ENCODE measurements at places on chromosomes 12 and 14.

DNA sequence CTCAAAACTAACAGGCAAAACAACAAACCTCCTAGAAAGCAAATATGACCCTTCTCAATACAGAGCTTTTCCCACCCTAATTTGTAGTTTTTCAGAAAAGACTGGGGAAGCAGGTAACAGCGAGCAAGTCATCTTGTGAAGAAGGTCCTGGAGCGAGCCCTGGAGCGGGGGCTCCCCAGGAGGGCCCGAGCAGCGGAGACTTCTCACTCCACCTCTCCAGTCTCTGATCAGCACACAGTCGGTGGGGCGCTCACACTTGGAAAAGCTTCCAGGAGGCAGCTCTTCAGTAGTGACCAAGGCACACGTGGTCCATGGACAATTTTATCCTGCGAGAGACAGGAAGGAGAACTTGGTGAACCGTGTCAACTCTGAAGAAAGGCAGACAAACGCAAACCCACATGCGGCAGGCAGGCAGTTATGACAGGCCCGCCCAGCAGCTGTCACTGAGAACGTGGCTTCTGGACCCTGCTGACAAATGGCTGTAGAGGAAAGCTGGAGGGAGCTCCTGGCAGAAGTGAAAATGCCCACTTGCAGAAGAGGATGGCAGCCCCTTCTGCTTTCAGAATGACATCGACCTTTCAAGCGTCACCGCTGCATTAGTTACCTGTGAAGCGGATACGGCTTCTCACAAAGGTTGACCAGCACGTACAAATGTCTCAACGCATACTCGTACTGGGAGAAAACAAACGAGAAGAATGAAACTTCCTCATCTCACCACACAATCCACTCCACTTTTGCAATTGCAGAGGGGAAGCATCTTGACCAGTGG lies 44.2 kb downstream of the LGMN start:
- DNase-seq: peak; percentile 79

GRCh38 chr14:105131241-105131640 lies 37.3 kb downstream of the JAG2 start:
- no peak for DNase-seq

DNA sequence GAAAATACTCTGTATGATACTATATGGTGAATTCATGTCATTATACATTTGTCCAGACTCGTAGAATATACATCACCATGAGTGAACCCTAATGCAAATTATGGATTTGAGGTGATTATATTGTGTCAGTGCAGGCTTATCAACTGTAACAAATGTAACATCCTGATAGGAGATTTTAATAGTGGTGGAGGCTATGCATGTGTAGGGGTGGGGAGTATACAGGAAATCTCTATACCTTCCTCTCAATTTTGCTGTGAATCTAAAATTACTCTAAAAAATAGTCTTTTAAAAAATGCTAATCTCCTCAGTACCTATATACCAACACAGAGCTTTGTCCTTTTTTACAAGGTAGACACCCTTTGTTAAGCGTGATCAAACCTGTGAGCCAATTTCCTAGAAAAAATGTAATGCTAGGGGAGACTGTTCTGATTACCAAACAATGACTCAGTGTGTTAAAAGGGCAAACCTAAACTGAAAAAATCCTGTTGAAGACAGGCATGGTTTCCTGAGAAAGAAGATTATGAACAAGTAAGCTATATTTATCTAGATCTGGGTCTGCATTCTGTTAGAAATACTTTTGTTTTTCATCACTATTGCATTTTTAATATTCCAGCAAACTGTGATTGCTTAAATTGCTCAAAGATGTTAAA lies 170.9 kb downstream of the DUSP6 start:
- no peak for DNase-seq

GRCh38 chr12:2754208-2754607 lies 40.6 kb upstream of the FKBP4 start:
- no peak for DNase-seq

GRCh38 chr12:111398530-111398929 lies 7.2 kb upstream of the SH2B3 start:
- no peak for DNase-seq

DNA sequence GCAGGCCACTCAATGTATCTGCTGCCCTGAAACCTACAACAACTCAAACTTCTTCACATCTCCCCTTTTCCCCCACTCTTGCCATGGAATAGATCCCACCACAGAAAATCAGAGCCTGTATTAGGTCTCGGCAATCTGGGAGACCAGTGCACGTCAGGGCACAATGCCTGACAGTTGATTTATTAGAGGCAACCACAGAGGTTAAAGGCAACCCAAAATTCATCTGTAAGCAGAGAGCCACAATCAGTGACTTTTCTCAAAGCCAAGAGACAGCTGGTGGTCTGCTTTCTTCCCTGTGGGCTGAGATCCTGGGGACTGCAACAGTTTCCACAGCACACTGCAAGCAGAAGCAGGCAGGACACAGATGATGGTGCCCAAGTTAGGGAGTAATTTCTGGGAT lies 169.0 kb upstream of the NTF3 start:
- DNase-seq: no peak

DNA sequence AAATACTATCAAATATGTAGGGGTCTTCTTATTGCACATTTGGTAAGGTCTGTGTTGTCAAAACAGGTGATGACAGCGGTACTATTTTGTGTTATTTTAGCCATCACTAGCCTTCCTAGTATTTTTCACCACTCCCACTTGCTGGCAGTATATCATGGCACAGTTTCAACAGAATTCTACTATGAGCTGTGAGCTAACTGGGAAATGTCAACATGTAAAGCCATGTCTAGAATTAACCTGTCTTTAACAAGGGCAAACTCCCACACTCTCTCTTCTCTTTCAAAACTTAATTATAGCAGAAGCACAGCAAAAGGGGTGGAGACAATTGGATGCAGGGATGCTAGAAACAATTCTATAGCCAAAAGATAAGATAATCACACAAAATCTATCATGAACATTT lies 253.4 kb downstream of the PAX9 start:
- DNase-seq: no peak

- no peak for DNase-seq
These were observed 14.0 kb upstream of the RIPK3 start for GRCh38 chr14:24353559-24354481.

DNA sequence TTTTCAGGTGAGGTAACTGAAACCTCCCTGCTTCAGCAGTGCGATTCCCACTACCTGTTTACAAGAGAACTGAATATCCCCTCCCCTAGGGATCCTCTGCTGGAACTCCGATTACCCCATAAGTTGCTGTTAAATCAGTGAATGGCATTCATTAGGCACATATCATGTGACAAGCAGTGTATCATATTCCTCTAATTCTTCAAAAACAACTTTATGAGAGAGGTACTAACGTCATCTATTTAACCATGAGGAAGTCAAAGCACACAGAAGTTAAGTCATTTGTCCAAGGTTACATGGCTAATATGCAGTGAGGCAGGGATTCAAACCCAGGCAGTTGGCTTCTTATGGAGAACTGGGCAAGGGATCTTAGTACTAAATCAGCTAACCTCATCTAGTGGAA lies 43.9 kb upstream of the PCED1B start:
- no peak for DNase-seq

GRCh38 chr12:38689195-38689594 lies 216.2 kb downstream of the CPNE8 start:
- no peak for DNase-seq

DNA sequence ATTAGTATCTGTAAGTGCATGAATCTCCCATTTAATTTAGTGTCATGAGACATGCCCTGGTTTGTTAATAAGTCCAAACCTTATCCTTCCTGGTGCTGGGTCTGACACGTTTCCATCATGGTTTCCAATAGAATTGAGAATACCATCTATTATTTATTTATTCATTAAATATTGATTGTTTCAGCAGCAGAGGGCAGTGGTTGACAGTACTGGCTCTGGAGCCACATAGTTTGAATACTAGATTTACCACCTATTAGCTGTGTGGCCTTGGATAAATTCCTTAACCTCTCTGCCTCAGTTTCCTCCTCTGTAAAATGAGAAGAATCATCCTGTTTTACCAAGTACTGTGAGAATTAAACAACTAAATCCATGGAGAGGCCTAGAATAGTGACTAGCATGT lies 941 bp upstream of the STAB2 start:
- DNase-seq: no peak

- DNase-seq: peak; percentile 51
These were observed 5.1 kb downstream of the ARHGDIB start for GRCh38 chr12:14956024-14956891.

DNA sequence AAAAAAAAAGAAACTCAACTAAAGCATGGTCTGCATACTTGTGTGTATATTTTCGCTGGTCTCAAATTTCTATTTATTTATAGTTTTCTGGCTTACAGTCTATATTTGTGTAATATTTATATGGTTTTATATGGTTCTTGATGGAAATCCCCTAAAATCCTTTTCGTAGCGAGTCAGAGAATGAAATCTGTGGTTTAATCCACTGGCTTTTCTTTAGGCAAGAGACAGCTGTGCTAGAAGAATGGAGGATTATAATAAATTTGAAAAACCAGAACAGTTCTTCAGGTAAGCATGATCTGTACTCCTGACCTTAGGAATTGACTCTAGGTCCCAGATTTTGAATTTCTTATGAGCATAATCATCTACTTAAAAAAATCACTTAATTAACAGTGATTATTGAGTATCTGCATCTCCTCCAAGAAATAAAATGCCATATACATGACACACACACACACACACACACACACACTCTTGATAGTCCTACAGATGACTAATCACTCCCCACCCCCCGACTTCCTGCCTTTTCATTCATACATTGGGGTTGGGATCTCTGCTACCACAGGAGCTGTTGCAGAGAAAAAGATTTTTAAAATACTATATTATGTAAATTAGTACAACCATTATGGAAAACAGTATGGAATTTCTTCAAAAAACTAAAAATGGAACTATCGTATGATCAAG lies 113.4 kb downstream of the CRADD start:
- no peak for DNase-seq

DNA sequence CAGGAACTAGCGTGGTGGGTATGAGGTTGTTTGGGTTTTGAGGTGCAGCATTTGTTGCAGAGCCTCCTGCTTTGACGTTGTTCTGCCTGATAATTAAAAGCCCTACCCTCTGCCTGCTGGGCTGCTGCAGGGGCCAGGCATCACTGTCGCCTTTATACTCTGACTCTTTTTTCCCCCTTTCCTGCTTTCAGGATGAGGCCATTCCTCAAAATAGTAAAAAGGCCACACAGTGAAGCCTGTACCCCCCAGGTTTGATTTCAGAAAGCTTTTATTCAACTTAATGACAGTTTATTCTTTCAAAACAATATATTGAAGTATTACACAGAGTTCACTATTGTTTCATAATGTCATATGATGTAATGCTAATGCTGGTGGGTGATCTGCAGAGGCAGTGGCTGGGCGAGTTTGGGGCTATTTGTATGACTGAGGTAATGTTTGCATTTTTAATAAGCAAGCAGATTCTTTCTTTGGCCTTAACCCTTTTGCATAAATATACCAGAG lies 9.1 kb downstream of the BORCS5 start:
- DNase-seq: no peak

- DNase-seq: no peak
These were observed 104.1 kb downstream of the SLC35F4 start for GRCh38 chr14:57761800-57762199.

- no peak for DNase-seq
These were observed 23.5 kb downstream of the APPL2 start for GRCh38 chr12:105212438-105212837.

DNA sequence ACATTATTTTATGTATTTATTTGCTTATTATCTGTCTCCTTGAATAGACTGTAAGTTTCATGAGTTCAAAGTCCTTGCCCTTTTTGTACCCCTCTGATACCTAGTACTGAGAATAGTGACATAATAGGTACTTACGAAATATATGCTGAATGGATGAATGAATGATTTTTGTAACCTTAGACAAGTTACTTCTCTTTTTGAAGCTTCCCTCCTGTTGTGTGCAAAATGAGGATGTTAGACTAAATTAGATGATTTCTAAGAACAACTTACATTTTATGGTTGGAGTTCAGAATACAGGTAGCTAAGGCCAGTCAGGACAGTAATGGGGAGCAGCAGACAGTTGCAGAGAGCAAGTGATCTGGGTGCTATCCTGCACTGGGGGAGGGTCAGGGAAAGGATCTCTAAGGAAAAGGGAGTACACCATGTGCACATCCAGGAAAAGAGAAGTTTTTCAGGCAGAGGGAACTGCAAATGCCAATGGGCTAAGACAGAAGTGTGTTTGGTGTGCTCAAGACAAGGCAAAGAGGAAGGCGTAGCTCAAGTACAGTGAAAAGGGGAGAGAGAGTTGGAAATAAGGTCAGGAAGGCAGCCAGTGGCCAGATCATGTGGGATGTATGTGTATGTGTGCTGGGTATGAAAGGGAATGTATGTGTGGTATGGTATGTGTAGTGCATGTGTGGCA lies 59.4 kb upstream of the AMIGO2 start:
- DNase-seq: no peak

GRCh38 chr12:50545786-50546185 lies 41.0 kb downstream of the DIP2B start:
- DNase-seq: no peak

- no peak for DNase-seq
These were observed 8.5 kb upstream of the VASH1 start for GRCh38 chr14:76752744-76753143.

- DNase-seq: no peak
These were observed 54.7 kb downstream of the ATG14 start for GRCh38 chr14:55356913-55357312.

DNA sequence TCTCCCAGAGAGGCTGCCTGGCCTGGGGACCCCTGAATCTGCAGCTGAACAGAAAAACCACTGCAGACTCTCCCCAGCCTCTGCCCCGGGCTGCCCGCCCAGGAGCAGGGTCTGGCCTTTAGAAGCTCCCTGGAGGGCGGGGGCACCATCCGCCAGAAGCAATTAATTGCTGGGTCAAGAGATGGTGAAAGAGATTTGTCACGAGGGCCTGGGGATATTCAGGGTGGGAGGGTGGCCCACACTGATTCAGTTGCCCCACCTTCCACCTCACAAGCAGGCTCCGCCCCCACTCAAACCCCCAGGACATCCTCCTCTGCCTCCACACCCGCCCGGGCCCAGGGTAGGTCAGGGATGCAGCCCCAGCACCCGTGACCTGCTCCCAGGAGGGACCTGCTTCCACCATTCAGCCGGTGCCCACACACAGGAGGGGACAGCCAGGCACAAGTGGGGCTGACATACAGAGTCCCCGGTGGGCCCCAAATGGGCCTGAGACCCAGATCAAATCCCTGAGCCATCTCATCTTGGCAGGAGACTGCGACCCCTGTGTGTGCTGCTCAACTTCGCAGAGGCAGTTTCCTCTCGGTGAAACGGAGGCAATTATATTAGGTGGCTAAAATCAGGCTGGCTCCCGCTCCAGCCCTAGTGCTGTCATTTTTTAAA lies 23.0 kb downstream of the NCOR2 start:
- DNase-seq: no peak

DNA sequence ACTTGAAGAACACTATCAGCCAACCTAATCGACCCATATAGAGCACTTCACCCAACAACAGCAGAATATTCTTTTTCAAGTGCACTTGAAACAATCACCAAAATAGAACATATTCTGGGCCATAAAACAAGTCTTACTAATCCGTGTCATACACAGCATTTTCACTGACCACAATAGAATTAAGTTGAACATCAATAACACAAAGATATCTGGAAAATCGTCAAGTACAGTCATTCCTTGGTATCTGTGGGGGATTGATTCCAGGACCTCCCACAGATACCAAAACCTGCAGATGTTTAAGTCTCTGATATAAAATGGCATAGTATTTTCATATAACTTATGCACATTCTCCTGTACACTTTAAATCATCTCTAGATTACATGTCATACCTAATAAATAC lies 295.7 kb downstream of the BCL11B start:
- no peak for DNase-seq

GRCh38 chr12:11812586-11813437 lies 163.3 kb downstream of the ETV6 start:
- DNase-seq: no peak

- peak; percentile 4 for DNase-seq
These were observed 326.8 kb upstream of the RTL1 start for GRCh38 chr14:101230161-101230850.

Measured in CD4-positive, alpha-beta T cell treated with Interleukin-4 for 1 hour (primary cell).